ENCODE measurements at places on chromosomes 3 and 15.
A peak's percentile ranks its signal among the peaks of the same experiment; 100 is the strongest.

- no peak for DNase-seq
Measured at GRCh38 chr15:82807920-82808633, 1.4 kb upstream of the WHAMM start.

- DNase-seq: no peak
Measured at GRCh38 chr15:68633231-68634121, 54.7 kb downstream of the CORO2B start.

DNA sequence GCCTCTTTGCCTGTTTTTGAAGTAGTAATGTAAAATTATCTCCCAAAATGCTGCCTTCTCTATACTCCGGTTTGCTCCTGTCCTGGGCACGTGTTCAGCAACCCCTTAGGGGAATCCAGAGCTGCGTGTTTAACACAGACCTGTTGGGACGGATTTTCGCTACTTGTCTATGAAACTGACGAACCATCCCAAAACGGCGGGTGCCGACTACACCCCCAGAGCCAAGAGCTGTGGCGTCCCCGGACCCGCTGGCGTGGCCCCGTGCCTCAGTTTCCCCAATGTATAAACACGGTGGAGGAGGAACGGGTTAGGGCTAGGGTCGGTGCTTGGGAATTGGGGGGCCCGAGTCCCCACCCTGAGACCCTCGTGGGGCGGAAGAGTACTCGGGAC is 473 bp downstream of the FHIT start:
- peak; percentile 39 for DNase-seq

- DNase-seq: no peak
Measured at GRCh38 chr3:61686228-61686648, 124.9 kb downstream of the PTPRG start.

DNA sequence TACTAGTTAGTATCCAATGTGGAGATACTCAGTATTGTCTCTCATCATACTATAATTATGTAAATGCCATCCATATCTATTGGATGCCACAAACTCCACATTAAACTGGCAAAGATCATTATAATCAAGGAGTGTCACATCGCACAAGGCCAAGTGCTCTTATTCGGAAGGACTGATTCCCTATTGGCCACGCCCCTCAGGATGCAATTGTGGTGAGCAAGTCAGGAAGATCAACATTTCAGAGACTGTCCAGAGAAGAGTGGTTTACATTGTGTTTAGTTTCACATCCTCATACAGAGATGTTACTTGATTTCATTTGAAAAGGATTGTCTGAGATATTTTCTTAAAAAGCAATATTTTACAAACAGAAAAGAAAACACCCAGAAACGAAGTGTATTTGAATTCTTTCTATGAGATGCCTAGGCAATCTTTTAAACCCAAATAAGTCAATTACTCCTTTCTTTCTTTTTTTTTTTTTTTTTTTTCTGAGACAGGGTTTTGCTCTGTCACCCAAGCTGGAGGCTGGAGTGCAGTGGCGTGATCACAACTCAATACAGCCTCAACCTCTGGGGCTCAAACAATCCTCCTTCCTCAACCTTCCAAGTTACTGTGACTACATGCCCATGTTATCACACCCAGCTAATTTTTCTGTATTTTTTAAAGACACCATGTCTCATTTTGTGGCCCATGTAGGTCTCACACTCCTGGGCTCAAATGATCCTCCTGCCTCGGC is 369.1 kb downstream of the RBMS3 start:
- no peak for DNase-seq

GRCh38 chr3:103785017-103785416 is 1350.2 kb downstream of the ZPLD1 start:
- no peak for DNase-seq

GRCh38 chr3:107221856-107222255 is 155.4 kb upstream of the CCDC54 start:
- no peak for DNase-seq

- no peak for DNase-seq
Measured at GRCh38 chr15:59662260-59662659, 4.9 kb upstream of the GTF2A2 start.

DNA sequence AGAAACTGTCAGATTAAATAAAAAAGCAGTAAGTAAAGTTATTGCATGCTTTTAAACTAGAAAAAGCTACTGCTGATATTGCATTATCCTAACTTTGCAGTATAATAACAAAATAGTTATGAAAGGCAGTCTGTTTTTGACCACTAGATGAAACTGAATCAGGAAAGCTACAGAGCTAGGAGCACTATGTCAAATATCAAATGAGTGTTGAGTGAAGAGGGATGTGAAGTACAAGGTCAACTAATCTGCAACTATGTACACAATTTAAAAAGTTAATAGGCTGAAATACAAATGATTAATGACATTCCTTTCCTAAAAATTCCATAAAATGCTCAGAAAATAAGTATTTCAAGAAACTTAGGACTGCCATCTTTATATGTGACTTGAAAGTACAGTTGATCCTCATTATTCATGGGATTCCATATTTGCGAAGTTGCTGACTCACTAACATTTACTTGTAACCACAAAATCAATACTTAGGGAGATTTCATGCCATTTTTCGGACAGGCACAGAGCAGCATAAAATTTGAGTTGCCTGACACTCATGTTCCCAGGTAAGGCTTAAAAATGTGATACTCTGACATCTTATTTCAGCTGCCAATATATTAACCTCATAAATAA is 34.5 kb downstream of the SLC4A7 start:
- no peak for DNase-seq

- no peak for DNase-seq
Measured at GRCh38 chr15:52255935-52256334, 39.7 kb downstream of the MYO5C start.

GRCh38 chr3:31343075-31343474 is 189.7 kb upstream of the STT3B start:
- DNase-seq: no peak

DNA sequence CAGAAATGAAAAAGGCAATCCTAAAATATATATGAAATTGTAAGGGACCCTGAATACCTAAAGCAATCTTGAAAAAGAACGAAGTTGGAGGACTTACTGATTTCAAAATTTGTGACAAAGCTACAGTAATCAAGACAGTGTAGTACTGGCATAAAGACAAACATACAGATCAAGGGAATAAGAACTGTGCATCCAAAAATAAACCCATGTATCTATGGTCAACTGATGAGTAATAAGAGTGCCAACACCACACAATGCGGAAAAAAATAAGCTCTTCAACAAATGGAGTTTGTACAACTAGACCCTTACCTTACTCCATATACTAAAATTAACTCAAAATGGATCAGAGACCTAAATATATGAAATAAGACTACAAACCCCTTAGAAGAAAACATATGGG is 29.6 kb downstream of the GSK3B start:
- DNase-seq: no peak

- no peak for DNase-seq
Measured at GRCh38 chr3:38643090-38643489, 6.4 kb downstream of the SCN5A start.

DNA sequence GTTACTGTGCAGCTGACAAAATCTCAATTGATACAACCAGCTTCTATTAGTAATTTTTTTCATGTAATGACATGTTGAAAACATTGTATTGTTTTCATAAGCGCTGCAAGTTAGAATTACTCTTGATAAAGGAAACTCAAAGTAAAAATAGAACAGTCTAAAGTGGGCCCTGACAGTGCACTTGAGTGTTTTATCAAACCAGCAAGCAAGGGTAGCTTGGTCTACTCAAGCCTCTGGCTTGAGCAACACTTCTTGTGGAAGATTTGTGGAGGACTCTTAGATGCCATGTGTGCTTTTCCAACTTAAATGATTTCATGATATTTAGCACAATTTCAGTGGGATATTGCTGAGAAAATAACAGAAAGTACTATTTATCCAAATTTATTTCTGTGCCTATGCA is 575.7 kb upstream of the ZNF717 start:
- no peak for DNase-seq

DNA sequence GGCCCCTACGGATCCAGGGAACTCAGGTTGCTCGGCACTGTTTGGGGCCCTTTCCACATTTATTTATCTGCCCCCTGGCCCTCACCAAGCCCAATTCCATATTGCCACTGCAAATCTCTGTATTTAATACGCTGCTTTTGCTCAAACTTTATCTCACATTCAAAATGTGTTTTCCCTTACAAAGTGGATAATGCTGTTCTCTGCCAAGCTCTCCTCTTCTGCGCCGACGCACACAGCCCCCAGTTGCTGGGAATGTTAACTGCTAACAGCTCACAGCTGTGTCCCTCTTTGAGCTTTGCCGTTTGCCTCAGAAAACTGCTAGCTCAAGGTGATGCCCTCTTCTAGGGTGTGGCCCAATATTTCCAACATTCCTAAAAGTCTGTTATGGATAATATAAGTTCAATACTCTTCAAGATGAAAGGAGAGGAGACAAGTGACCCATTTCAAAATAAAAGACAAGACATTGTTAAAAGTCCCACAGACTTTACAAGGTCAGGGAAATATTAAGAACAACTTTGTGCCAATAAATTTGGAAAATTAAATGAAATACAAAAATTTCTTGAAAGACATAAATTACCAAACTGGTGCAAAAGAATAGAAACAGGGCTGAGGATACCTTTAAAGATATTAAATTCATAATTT is 12.6 kb upstream of the FBN1 start:
- no peak for DNase-seq

GRCh38 chr15:70249616-70250015 is 151.9 kb upstream of the TLE3 start:
- DNase-seq: no peak

GRCh38 chr15:73608941-73609340 is 24.2 kb downstream of the NPTN start:
- DNase-seq: no peak

GRCh38 chr3:66335671-66336070 is 114.9 kb downstream of the SLC25A26 start:
- no peak for DNase-seq

DNA sequence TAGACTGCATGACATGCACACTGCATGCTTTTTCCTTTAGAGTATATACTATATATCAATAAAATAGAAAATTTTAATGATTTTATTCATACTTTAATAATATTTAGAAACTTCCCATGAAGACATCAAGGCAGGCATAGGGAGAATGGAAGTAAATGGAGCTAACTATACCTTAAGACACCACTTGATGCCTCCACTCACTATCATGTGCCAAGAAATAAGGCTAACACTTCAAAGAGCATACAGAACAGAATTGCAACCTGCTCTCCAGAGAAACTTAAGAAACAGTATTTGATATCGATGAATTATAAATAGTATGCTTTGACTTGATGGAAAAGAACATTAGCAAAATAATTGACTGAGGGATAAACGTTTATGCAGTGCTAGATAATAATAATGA is 192.6 kb upstream of the MBNL1 start:
- no peak for DNase-seq

DNA sequence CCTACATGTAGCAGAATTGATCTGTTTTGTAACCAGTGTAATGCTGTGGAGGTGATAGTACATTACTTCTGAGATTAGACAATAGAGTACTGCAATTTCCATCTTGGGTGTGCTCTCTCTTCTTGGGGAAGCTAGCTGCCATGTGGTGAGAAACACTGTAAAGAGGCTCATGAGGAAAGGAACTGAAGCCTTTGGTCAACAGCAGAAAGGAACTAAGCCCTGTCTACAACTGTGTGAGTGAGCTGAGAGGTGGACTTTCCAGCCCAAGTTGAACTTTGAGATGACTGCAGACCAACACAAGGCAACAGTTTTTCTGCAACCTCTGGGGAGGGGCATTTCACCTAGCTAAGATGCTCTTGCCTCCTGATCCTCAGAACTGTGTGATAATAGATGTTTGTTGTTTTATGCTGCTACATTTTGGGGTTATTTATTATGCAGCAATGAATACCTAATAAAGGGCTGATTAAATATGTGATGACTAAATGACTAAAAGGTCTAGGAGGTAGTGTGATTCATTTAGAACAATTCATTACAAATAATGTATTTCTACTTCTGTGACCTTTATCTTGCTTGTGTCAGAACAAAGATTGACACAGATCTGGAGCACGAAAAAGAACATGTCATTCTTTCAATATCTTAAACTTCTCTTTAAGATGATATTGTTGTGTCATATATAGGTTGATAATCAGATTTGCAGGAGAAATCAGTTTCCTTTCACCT is 121.6 kb upstream of the THRB start:
- no peak for DNase-seq

GRCh38 chr15:100109486-100110035 is 232.2 kb downstream of the ADAMTS17 start:
- DNase-seq: no peak

DNA sequence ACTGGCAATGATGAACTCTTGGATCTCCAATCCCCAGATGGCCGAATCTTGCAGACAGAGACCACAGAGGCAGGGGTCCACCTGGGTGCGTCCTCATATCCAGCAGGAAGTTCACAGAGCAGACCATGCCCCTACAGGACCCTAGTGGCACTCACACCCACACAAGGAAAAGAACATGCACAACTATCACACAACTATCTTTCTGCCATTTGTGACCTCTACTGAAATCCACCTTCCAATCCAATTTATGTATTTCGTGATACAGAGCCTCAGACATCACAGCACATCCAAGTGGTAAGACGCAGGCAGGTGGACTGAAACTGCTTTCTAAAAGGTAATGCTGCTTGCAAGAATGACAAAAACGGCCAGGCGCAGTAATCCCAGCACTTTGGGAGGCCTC is 44.6 kb upstream of the SPATA12 start:
- no peak for DNase-seq

DNA sequence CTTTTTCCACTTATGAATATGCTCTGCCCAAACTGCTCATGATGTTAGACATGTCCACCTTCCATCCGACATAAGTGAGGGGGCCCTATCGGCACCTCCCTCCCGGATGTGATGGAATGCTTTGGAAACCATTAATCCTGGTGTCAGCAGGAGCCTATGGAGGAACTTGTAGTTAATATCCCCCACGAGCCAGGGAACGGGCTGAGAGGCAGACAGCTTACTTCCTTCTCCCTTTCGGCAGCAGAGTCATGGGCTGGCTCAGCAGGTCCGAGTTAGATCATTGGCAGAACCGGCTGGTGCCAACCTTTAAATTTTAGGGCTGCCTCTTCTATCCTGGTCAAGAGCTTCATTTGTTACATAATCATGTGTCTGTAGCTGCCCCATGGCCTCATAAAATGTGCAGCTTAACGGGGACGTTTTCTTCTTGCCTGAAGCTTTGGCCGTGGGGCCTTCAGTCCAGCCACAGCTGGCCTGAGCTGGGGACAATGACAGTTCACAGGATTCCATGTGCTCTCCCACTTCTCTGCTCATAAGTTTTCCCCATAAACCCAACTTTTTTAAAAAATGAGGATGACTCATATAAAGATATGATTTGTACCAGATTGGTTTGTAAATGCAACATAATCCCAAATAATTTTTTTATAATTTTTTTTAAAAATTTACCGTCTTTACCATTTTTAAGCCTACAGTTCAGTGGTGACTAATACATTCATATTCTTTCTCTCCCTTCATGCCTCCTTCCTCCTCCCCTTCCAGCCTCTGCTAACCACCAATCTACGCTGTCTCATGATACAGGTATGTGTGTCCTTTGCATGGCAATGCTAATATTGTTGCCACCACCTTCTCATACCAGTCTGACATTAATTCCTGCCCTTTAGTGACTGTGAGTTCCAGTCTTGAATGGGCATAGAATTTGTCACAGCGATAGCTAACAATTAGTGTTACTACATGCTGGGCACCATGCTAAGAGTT is 62.2 kb upstream of the RGMA start:
- no peak for DNase-seq

- DNase-seq: no peak
Measured at GRCh38 chr3:50481992-50482391, 21.4 kb downstream of the CACNA2D2 start.

- DNase-seq: no peak
Measured at GRCh38 chr3:146106986-146107385, 54.0 kb downstream of the PLOD2 start.

- DNase-seq: no peak
Measured at GRCh38 chr3:128252083-128252482, 98.8 kb downstream of the EEFSEC start.

GRCh38 chr15:78878356-78878755 is 5.7 kb downstream of the MORF4L1 start:
- no peak for DNase-seq
